Stimulated activated CD8-positive, alpha-beta memory T cell treated with anti-CD3 and anti-CD28 coated beads, Interleukin-7, amount 100 ng/mL, for 1 hour (primary cell): ENCODE measurements at places on chromosomes 12 and 14.

DNA sequence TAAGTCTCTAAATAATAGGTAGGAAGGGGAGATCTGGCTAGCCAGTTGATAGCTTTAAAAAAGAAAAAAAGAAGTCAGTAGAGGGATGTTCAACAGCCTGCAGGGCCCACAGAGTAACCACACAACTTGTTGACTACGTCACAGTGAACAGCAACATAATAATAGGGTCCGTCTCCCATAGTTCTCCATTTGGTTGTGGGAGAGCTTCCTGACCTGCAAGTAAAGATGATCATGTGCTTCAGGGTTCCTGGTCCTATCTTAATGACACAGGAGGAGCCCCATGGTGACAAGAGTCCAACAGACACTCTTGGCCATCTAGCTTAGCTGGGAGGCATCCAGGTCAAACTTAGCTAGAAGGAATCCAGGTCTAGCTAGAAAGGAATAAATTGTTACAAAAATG is 36.2 kb downstream of the FGD6 start:
- DNase-seq = no peak

- DNase-seq = no peak
Measured at GRCh38 chr14:65731933-65732506, 319.5 kb downstream of the FUT8 start.

DNA sequence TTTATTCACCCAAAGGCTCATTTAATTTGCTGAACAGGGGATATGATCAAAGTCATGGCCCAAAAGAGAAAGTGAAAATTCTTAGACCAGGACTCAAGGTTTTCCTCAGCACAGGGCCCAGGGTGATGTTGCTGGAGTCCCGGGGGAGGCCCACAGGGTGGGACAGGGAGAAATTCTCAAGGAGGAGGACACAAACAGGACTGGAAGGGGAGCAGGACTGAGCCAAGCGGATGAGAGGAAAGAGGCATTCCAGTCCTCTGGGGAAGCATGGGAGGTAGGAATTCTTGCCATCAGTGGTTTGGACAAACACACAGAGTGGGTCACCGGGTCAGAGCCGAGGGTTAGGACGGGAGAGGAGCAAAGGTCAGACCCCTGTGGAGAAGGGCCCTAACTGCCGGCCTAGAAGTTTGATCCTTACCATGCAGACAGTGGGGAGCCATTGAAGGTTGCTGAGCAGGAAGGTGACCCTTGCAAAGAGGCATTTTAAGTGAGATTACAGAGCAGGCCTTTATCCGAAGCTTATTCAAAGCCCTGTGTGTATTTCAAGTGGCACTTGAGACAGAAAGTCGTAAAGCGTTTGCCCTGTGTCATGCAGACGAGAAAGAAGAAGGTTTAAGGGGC is 68.4 kb upstream of the PTGR2 start:
- DNase-seq = no peak

DNA sequence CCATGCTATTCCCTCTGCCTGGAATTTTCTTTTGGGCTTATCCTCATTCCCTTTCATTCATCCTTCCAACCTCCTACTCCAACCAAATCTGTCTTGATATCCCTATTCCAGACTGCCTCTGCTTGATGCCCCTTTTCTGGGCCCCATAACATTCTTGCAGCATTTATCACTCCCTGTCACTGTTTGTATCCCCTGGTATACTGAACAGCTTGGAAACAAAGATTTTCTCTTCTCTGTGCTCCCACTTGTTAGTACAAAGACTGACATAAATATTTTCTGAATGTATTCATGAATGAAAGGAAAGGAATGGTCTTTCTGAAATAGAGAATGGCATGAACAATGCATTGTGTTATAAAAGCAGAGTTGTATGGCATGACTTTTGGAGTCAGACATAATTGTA is 7.5 kb downstream of the IRAK4 start:
- no peak for DNase-seq

- DNase-seq = no peak
Measured at GRCh38 chr12:19972325-19973288, 395.7 kb upstream of the PDE3A start.

GRCh38 chr12:9864913-9865675 is 4.1 kb downstream of the CLEC2B start:
- no peak for DNase-seq
